ENCODE measurements at places on chromosomes 7 and 10.

- no peak for DNase-seq
Observed at GRCh38 chr7:153473185-153473584, 579.0 kb upstream of the DPP6 start.

DNA sequence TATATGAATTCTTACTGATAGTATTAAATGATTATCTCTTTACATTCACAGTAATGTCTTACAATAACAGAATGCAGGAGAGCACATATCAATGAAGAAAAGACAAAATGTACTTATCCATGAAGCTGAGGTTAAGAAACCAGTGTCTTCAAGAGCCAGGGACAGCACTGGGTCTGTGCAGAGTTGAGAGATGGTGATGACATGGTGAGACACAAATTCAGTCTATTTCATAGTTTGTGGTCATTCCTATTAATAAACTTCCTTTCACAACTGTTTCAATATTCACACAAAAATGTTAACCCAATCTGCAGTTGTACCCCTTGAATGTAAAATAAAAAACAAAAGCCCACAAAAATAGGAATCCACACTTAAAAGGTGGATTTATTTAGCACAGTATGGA, 5.3 kb upstream of the MAGI2 start:
- DNase-seq, result no peak

DNA sequence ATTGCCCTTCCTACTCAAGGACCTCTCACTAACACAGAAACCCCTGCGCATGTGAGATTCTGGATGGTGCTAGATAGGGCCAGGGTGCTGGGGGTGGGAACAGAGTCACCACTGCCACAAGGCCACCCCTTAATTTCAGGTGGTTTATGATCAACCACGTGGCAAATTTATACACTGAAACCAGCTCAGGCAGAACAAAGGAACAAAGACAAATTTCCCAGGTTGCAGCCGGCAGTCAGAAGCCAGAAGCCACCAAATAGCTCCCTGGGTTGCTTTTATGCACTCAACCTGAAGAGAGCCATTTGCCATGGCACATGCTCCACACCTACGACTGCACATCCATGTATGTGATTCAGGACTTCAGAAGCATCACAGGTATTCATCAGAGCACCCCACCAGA, 2.5 kb downstream of the VOPP1 start:
- DNase-seq, result no peak

DNA sequence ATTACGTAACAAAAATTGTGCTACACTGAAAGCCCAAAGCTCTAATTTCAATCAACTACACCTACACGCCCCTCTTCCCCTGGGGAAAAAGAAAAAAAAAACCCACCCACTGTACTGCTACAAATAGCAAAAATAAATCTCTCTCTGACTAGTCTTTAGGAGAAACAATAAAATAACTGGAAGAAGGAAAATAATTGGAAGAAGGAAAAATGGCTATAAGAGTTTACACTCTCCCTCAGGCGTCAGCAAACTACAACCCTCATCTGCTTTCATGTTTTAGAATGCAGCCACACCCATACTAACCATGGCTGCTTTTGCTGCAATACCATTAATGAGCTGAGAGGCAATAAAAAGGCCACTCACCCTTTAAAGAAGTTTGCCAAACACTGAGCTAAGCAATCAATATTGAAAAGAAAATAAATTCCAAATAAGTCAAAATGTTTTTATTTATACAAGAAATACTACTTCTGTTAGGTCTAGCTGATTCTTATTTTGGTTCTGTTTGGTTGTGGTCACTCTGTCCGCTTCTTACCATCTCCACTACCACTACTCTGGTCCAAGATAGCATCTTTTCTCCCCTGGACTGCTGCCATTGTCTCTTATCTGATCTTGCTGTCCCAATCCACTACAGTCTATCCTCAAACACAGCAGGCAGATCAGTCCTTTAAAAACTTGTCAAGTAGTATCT, 3.8 kb downstream of the MINDY3 start:
- DNase-seq, result no peak

DNA sequence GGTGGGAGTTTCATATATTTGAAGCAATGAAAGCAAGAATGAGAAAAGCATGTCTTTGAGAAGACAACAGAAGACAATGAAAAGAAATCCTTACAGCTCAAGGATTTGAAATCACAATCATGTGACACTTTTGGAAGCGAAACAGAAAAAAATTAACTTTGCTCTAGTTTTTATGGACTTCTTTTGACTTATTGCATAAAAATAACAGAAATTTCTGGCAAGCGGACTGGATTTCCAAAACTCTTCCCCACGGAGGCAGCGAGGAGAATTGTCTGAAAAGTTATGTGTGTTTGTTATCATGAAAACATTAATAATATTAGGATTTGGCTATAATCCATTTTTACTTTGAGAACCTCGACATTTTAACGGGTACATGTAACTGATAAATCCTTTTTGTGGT, 223.3 kb downstream of the LRMDA start:
- DNase-seq, result no peak

GRCh38 chr10:88980247-88980646, 10.4 kb upstream of the FAS start:
- DNase-seq, result no peak

GRCh38 chr10:84179059-84179710, 5.6 kb downstream of the GPR15LG start:
- no peak for DNase-seq

GRCh38 chr10:43983856-43984271, 335.2 kb upstream of the ZNF32 start:
- no peak for DNase-seq

DNA sequence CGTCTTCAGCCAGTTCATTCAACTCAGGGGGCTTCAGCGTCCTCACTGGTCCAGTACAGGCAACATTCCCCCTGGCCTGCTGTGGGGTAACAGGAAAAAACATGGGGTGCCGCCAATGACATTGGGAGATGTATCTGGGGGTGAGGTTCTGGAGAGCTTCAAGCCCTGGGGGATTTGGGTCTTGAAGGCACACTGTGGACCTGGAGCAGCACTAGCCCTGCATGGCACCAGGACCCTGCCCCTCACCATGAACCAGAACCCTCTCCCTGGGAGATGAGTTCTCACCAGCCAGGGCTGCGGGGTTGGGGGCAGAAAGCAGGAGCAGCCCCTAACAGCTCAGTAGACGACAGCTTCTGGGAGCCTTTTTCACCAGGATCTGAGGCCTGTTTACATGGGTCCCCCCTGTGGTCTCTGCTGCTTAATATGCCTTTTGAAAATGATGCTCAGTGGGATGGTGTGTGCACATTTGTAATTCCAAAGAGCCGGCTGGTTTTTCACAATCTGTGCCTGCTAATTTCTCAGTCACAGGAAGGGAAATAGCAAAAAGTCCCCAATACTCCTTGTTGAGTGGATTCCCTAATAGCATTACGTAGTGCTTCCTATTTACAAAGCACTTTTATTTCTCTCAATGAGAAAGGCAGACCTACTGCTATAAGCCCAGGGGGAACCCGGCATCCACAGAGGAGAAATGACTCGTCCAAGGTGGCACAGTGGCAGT, 509.5 kb downstream of the RPS24 start:
- DNase-seq, result no peak

All from left ventricle myocardium inferior (tissue), 1 donor.